KBM-7 (cell line): ENCODE measurements at places on chromosomes 2 and 18.

GRCh38 chr2:79368116-79368630, 144.7 kb upstream of the CTNNA2 start:
- no peak for DNase-seq

GRCh38 chr2:195488567-195488966, 168.5 kb upstream of the SLC39A10 start:
- DNase-seq: peak; percentile 28

GRCh38 chr2:73611193-73611592, 31.0 kb downstream of the NAT8 start:
- no peak for DNase-seq

- peak; percentile 30 for DNase-seq
Measured at GRCh38 chr2:84900971-84901370, 4.5 kb upstream of the TMSB10 start.

DNA sequence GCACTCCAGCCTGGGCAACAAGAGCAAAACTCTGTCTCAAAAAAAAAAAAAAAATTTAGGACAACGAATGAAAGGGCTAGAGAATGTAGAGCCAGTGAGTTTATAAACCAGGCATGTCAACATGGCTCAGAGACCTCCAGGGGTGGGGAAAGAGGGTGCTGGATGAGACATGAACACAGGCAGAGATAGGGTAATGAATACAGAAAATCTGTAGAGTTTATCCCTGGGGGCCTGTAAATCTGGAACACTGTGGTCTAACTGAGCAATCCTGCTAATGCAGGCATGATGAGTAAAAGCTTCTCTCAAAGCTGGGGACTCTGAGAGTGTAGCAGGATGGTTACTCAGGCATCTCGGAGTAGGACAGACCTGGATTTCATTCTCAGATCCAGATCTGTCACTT, 59.2 kb upstream of the IGFBP2 start:
- no peak for DNase-seq

- DNase-seq: no peak
Measured at GRCh38 chr2:10520926-10521325, 72.8 kb upstream of the ODC1 start.

DNA sequence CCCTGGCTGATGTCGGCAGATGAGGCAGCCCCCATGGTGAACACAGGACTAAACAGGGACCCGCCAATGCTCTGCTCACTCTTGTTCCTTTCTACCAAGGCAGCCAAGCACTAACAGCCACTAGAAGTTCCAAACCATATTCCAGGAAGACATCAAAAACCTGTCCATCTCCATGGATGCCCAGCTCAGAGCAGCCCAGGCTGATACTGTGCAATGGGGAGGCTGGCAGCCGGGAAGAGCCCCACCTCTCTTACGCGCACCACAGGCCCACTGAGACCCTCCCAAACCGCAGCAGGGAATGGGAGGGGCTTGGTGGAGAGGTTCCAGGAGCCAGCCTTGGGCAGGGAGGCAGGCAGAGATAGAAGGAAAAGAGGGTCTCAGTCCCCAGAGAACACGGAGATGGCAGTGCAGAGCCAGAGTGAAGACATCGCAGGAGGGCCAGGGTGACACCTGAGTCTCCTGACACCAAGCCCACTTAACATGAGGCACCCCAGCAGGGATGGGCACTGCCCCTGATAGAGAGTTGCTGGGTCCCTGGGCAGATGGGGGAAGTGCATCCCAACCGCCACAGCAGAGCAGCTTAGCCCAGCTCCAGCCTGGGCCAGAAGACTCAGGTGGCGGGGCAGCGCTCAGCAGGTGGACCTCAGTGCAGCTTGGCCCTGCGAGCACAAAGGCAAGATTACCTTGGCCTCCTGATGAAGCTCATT, 3.4 kb downstream of the HS6ST1 start:
- DNase-seq: no peak

- no peak for DNase-seq
Measured at GRCh38 chr2:125839945-125840344, 816.0 kb upstream of the GYPC start.

DNA sequence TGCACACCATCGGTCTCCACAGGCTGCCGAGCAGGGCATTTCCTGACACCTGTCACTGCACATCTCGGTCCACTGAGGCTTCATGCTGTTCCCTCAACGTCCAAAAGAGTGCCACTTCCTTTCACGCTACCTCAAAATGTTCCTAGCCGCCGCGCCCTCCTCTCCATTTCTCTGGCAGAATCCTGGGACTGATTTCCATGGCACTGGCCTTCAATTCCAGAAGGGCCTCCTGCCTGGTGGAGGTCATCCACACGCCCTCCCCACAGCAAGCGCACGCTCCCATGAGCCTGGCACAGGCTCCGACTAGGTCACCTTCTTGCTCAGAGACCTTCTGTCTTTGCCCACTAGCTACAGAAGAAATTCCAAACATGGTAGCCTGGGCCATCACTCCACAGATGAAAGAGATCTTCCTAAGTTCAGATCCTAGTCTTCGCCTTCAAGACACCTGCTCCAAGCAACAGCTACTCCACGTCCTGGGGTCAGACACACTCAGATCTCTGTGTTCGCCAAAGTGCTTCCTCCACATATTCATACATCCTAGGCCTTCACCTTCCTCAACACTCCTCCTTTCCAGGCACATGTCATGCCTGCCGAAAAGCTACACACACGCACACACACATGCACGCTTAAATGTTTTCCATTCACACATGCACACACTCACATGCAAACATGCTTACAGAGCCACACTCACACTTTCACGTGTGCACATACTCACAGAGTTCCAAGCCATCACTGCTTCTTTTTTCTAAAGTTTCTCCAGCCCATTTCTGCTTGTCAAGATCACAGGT, 94.0 kb downstream of the PXDN start:
- DNase-seq: no peak

- no peak for DNase-seq
Measured at GRCh38 chr2:102230410-102230909, 43.6 kb downstream of the IL1RL2 start.

DNA sequence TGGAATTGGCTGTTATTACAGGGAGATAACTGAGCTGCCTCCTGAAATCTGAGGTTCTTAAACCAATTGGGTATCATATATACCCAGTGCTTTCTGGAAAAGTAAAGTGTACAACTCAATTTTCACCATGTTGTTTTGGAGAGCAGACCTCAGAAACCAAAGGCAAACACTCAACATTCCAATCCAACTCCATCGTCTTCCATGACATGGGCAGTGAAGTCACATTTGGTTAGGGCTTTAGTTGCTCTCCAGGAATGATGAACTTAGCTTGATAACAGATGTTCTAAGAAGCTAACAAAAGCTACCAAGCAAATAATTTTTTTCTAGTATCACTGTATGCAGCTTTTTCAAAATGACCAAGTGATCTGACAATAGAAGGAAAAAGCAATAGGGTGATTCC, 107.0 kb upstream of the SLC35G4 start:
- no peak for DNase-seq

DNA sequence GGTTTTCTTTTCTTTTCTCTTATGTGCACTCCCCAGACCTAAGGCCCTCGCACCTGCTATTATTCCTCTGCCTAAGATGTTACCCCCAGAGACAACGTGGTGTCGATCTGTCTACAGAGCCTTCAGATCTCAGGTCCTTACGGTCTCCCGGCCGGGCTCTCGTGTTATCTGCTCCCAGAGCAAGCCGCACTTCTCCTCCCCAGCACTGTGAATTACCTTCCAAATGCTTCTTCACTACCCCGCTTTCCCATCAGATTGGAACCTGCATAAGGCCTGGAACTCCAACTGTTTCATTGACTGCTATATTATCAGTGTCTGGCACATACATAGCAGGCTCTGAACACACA, 71.2 kb upstream of the ODC1 start:
- no peak for DNase-seq

DNA sequence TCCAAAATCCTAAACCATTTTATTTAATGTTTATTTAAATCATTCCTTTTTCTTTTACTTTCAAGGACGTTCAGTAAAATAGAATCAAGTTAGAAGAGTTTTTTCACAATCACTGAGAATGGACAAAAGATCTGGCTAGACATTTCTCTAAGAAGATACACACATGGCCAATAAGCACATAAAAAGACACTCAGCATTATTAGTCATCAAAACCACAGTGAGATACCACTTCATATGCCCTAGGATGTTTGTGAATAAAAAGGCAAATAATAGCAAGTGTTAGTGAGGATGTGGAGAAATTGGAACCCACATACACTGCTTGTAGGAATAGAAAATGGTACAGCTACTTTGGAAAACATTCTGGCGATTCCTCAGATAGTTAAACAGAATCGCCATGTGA, 76.1 kb downstream of the RHBDD1 start:
- no peak for DNase-seq

DNA sequence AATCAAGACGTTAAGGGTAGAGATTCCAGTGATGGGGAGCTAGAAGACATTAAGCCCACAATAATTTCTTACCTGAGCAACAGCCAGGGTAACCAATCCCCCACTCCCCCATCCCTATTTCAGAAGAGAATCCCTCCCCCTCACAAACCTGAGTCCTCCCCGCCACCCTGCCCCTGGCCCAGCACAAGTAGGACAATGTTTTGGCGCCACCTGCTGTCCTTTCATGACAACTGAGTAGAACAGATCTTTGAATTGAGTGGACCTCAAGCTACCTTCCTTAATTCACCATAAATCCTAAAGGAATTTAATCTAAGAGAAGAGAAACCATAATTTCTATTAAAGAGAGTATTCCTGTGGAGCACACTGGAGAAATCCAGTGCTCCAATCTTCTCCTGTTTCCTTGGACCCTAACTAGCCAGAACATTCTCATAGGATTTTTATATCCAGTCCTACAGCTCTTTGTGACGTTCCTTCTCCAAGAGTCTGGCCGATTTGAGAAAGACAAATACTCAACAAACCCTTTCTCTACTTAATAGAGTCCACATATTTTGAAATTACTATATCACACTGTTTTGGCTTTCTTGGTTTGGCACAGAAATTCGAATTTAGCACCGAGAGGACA, 41.1 kb downstream of the NHEJ1 start:
- DNase-seq: peak; percentile 46

DNA sequence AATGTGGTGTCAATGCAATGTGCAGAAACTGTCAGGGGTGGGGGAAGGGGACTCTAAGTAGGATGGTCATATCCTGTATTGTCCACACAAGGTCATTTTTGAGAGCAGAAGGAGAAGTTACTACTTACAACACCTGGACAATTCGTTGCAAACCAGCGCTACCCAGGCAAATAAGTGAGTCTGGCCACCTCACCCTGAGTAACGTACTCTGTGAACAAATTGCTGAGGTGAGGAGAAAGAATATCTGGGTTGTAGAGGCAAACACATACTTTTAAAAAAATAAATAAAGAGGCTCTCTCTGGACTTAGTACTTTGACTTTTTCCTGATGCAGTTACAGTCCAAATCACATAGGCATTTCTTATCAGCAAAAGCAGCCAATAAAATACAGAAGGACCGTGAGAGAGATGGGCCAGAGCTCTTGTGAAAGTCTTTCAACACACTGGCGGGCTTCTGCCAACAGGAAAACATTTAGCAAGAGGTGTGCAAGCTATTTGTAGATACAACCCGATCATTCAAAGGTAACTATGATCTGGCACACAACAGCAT, 268.2 kb upstream of the ID2 start:
- no peak for DNase-seq
